ENCODE measurements at places on chromosomes 2 and 18. TPM values are rescaled to one million over a fixed set of nuclear protein-coding genes. Genes with fewer than 3 reads are reported as not detected.

DLX1 gene
- total RNA-seq = not detected

SMAD7 gene
- 85.8 TPM for total RNA-seq

DNAJC5G gene
- not detected for total RNA-seq

G6PC2 gene
- total RNA-seq = not detected

CFC1 gene
- not detected for total RNA-seq

RIT2 gene
- total RNA-seq = not detected

FAM228A gene
- not detected for total RNA-seq

WNT6 gene
- total RNA-seq = not detected

HNMT gene
- not detected for total RNA-seq

LRP2 gene
- not detected for total RNA-seq

ACTR3 gene
- 466 TPM for total RNA-seq

TTR gene
- not detected for total RNA-seq

POTEJ gene
- total RNA-seq = not detected

LIMS4 gene
- 0.43 TPM for total RNA-seq

CDCA7 gene
- total RNA-seq = 19.0 TPM

NAT8 gene
- not detected for total RNA-seq

ITGA6 gene
- 15.6 TPM for total RNA-seq

DNA sequence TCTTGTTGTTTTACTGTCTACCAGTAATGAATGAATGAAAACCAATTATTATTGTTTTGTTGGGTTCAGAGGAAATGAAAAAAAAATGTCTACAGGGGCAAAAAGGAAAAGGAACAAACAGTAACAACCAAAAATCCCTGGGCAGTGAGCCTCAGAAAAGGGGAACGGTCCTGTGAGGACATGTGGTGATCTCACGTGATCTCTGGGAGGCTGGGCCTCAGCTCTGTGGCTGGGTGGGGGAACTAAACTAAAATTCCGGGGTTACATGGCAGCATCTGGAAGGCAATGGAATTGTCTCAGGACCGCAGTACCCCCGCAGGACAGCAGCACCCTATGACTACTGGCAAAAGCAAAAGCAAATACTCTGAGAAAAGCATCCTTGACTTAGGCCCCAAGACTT is 80.1 kb downstream of the AFF3 start:
- no peak for DNase-seq

- no peak for DNase-seq
Observed at GRCh38 chr2:160380611-160381010, 113.0 kb downstream of the RBMS1 start.

DNA sequence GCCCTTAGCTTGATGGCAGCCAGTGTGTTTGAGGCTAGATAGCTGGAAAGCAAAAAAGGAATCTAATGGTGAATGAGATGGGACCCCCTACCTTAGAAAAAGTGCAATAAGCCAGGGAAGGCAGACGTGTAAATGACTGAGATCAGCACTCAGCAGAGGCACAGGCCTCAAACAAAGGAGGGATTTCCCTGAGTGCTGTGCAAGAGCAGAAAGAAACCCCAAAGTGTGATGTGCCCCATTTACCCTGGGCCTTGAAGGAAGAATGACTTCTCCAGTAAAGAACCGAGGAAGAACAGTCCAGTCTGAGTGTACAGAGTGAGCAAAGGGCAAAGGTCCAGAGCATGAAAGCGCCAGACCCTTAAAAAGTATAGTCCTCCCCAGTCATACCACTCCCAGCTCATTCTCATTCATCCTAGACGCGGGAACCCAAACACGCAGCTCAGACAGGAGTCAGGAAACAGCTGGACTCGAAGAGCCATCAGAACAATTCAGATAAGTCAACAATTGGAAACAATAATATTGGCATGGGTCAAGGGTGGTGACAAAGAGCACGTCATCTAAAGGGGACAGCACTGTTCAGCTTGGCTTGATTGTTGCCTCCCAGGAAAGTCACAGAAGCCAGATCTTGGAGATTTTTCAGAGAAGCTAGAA is 121.7 kb downstream of the INO80D start:
- no peak for DNase-seq

- no peak for DNase-seq
Observed at GRCh38 chr2:31271851-31272267, 37.9 kb downstream of the EHD3 start.

GRCh38 chr2:156689939-156690338 is 253.8 kb downstream of the GPD2 start:
- no peak for DNase-seq

DNA sequence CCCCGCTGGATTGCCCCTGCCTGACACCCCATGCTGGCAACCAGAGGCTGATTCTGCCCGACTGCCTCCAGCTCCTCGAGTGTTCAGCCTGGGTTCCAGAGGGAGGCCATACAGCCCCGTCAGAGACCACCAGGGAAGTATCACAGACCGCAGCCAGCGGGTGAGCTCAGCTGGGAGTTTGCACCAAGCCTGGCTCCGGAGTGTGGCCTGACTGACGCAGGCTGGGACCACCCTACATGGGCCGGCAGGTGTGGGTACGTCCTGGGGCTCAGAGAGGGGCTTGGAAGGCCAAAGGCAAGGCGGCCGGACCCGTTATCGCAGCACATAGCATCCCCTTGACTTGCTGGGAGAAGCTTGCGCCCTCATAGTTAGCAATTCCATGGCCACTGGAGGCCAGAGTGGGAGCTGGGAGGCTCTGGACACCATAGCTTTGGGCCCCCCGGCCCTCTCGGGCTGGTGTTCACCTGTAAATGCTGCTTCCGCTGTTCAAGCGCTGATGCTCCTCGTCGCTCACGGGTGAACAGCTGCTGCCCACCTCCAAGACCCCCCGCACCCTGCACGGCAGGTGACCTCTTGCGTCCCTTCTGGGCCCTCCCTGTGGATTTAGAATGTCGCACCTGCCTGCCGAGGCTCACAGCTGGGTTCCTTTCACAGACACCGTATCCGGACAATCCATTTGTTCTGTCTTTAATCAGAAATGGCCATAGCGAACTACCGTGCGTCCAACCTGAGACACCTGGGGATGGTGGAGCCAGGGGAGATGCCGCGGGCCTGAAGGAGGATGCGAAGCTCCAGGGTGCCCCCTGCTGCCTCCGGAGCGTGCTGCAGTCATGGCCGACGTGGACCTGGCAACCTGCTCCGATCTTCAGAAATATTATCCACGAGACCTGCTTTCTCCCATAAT is 31.2 kb upstream of the SLC66A3 start:
- no peak for DNase-seq

GRCh38 chr2:30348825-30349224 is 98.2 kb upstream of the LCLAT1 start:
- DNase-seq = no peak

GRCh38 chr2:15507061-15507460 is 54.1 kb downstream of the NBAS start:
- no peak for DNase-seq

GRCh38 chr2:108560241-108560811 is 26.1 kb downstream of the LIMS1 start:
- DNase-seq = no peak

DNA sequence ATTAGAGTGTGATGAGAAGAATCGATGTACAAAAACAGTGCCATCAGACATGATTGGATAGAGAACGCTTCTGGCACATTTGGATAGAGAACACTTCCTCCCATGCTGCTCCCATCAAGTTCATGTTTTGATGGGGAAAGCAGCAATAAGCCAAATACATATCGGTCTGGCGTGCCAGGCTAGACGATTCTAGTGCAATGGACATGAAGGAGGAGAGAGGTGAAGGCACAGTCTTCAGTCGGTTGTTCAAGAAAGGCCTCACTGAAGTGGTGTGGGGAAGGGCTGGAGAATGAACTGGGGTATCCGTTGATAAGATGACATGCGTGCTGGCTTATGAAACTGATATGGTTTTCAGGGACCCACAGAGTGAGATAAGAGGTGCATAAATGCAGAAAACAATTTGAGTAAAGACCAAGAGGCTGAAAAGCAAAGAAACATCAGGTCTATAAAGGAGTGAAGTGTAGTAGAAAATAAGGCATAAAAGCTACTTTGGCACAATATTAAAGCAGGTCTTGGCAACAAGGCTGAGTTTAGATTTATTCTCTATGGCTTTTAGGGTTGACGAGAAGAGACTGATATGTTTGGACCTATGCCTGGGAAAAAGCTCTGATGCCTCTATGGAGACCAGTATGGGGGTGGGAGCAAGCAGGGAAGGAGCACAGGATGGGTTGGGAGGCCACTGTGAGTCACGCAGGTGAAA is 117.6 kb upstream of the PIEZO2 start:
- DNase-seq = no peak

DNA sequence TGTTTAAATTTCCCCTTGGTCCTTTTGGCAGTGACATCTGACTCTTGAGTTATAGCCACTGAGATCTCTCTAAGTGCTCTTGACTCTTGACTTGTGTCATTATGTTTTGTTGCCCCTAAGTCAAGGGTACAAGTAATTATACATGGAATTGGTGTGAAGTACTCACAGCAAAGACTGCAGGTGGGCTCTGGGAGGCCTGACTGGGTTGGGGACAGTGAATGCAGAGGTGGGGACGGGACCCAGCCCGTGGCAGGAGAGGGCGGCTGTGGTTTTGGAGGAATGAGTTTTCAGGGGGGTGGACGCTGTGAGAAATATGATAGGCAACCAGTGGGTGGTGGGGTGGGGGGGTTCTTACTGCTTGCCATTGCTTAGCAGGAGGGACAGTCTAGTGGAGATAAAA is 97.8 kb downstream of the NCK2 start:
- DNase-seq = no peak

GRCh38 chr18:2969695-2970094 is 43.2 kb downstream of the LPIN2 start:
- DNase-seq = no peak

- no peak for DNase-seq
Observed at GRCh38 chr2:201111096-201111495, 4.9 kb upstream of the CFLAR start.

- peak; percentile 85 for DNase-seq
Observed at GRCh38 chr18:12904012-12904516, 20.0 kb upstream of the PTPN2 start.

GRCh38 chr2:135525786-135526185 is 5.2 kb downstream of the ZRANB3 start:
- DNase-seq = no peak

- DNase-seq = no peak
Observed at GRCh38 chr18:39799006-39799405, 2156.0 kb upstream of the PIK3C3 start.

- no peak for DNase-seq
Observed at GRCh38 chr2:183243758-183244157, 119.5 kb downstream of the NUP35 start.

- peak; percentile 68 for DNase-seq
Observed at GRCh38 chr18:69947361-69948133, at the start of gene CD226. Gene CD226 (minus strand): TSS chr18:69947873. CDS start chr18:69947406, 467 bp downstream.

DNA sequence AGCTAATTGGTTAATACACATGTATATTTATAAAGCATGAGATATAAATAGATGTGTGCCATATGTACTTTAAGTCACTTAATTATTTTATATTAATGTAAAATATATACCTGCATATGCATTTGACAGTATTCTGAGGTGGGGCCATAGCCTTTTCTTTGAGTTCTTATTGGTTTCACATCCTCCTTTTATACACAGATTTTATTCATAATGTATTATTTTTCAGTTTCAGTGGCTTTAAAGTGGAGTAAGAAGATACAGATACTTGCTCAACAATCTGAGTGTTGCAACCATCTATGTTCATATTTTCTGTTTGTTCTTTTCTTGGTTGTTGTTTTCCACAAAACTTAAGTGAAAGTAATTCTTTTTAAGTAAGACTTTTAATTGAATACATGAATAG is 436.5 kb downstream of the RND3 start:
- no peak for DNase-seq

- DNase-seq = no peak
Observed at GRCh38 chr18:47618758-47619157, 311.7 kb downstream of the SMAD2 start.

DNA sequence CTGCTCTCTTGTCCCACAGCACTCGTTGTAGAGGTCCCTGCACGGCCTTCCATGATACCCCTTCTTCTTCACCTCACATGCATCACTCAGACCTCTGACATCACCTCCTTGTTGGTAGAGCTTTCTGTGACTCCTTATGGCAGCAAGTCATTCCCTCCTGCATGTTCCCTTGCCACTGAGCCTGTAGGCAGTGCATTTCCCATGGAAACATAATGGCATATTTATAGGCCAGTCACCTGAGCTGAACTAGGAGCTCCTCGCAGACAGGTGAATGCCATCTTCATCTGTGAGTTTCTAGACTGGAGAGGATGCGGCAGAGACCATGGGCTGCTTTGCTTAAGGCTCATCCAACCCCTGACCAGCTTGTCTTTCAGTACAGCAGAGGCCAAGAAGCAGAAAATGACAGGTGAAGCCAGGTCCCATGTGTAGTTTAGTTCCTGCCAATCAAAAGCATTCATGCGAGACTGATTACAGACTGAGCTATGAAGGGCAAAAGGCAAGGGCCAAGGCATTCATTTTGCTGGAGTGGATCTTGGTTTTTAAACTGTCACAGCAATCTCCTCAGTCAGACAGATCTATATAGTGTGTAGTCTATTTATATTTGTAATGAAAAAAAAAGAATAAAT is 59.4 kb upstream of the NEDD4L start:
- DNase-seq = no peak

- no peak for DNase-seq
Observed at GRCh38 chr2:236061497-236061896, 106.7 kb downstream of the GBX2 start.

DNA sequence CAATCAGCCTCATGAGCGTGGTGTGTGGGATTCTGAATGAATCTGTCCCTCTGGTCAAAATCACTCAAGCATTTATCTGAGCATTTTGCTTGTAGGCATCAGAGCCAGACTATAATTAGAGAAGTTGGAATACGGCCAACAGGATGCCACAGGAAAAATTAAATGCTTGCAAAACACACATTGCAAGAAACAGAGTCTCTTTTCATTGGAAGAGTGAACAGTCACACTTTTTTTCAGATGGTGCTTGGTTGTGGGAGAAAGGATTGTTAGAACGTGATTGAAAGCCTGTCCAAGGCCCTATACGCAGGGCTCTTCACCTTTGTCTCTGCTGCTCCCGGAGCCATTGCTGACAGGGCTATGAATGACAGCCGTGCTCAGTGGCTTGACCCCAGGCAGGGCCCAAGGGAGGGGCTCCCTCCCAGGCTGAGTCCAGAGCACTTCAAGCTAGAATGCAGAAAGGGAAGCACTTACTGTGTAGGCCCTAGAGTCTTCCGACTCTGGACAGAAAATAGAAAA is 59.8 kb downstream of the SNTG2 start:
- no peak for DNase-seq

GRCh38 chr2:218216336-218216673 is 684 bp upstream of the ARPC2 start:
- no peak for DNase-seq

DNA sequence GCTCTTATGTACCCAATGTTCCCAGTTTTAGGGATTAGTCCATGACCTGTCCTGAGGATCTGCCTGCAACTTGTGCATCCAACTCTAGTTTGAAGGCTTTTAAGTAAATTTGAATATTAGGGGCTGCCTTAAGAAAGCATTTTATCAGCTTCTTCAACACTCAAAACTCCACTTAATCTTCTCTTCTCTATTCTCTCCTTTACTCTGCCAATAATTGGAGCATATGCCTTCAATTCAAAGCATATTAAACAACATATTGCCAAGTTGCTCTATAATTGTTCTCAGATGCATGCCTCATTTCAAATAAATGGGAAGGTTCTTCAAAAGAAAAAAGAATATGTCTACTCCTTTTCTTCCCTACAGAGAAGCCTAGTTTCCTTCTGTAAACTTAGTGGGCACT is 84.8 kb upstream of the NCKAP5 start:
- DNase-seq = no peak

- DNase-seq = no peak
Observed at GRCh38 chr2:2464643-2465042, 133.6 kb upstream of the MYT1L start.

GRCh38 chr2:30422444-30423040 is 24.5 kb upstream of the LCLAT1 start:
- peak; percentile 90 for DNase-seq

All from natural killer cell treated with Interleukin-12 subunit alpha and Interleukin-12 subunit beta and Interleukin-15 and Interleukin-18, amount 100 ng/mL, for 72 hours (primary cell).